Stimulated activated CD4-positive, alpha-beta T cell treated with anti-CD3 and anti-CD28 coated beads, Interleukin-2, amount 100 ng/mL, for 24 hours (primary cell): ENCODE measurements at places on chromosomes 5 and 9.

GRCh38 chr9:6078382-6079105 is 63.1 kb upstream of the RANBP6 start:
- DNase-seq, result no peak

GRCh38 chr9:3576328-3576727 is 50.5 kb upstream of the RFX3 start:
- DNase-seq, result no peak

DNA sequence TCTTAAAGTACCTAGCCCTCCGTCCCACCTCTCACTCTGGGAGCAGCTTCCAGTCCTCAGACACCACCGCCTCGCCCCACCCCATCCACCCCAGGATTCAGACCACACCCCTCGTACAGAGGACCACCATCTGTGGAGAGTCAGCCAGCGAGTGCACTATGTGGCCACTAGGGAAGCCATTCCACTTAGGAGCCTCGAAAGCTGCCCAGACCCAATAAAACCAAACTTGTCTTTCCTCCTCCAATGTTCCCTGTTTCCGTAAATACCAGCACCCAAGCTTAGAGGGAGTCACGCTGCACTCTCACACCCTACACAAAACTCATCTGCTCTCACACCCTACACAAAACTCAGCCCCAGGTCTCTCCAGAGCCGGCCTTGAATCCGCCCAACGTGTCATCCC is 1.9 kb downstream of the GCNT4 start:
- peak; percentile 23 for DNase-seq

DNA sequence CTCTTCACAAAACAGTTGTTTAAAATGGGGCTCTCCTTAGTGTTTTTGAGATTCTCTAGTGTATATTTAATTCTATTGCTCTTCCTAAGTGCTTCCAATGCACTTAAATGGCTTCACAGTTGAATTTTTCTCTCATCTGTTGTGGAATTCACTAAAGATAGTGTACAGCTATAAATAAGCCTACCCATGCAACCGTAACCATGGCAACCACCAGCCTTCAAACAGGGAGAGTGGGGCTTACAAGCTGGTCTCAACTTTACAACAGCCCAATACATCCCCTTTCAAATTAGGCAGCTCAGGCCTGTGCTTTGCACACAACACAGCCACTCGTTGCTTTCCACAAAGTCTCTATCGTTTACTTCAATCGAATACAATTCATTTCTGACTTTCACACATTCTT is 144.0 kb upstream of the PLPPR1 start:
- DNase-seq, result no peak

- DNase-seq, result no peak
Measured at GRCh38 chr5:51889703-51890102, 506.5 kb downstream of the ISL1 start.

DNA sequence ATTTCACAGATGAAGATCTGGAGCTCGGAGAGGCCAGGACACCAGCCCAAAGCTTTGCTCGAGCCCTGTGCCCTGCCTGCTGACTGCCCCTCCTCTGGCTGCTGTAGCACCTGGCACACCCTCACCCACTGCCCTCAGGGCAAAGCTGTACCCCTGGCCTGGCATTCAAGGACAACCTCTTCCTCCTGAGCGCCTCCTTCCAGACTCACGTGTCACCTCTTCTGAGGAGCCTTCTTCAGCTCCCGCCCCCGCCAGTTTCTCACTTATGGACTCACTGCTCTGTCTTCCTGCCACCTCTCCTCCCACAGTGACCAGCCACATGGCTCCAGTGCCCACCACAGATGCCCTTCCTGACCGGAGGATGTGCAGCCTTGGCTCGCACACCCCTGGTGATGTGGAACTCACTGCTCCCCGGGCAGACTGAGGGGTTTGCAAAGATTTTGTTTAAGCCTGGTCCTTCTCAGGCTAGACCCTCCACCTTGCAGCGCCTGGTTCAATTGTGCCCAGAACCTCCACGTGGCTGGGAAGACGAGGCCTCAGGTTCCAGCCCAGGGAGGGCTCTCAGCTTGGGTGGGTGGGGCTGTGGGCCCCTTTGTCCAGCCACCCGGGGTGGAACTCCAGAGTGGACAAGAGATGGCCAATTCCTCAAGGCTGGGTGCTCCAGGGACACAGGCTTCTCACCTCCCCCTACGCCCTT is 46.6 kb upstream of the PHYKPL start:
- no peak for DNase-seq
